ENCODE measurements at places on chromosomes 11 and 22.

- no peak for DNase-seq
Observed at GRCh38 chr11:117941976-117942654, 12.9 kb upstream of the TMPRSS13 start.

GRCh38 chr11:68040101-68040956 lies 1.5 kb downstream of the TCIRG1 start:
- DNase-seq, result peak; percentile 72

GRCh38 chr22:40328546-40329456 lies 17.5 kb upstream of the ADSL start:
- DNase-seq, result no peak

DNA sequence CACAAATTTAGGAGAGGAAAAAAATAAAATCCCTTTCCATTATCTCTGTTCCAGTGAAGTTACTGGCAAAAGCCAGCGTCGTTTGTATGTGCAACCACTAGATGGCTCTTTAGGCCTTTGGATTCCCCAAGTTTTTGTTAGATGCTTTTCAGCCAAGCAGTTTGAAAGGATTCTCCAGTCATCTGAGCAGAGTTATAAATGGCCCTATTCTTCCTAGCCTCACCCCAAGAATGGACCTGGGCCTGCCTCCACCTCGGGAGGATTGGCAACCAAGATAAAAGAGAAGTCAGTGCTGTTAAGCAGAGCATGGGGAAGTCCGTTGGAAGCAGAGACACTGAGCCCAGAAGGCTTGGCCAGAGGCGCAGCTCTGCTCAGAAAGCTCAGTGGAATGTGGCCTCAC lies 15.4 kb downstream of the FAM181B start:
- DNase-seq, result peak; percentile 21

DNA sequence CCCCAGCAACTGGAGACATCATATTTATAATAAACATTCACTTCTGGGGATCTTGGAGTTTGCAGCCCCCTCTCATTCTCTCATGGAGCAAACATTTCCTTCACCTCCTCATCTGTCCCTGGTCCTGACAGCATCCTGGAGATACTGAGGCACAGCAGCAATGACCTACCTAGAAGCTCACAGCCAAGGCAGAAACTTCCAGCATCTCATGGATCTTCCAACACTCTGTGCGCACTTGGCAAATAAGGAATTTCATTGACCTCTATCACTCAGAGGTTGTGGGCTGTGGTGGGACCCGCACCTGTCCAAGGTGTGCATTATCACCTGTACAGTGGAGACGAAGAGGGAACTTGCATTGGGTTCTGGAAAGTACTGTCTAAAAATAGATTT lies 109.8 kb downstream of the GGTLC2 start:
- DNase-seq, result no peak

DNA sequence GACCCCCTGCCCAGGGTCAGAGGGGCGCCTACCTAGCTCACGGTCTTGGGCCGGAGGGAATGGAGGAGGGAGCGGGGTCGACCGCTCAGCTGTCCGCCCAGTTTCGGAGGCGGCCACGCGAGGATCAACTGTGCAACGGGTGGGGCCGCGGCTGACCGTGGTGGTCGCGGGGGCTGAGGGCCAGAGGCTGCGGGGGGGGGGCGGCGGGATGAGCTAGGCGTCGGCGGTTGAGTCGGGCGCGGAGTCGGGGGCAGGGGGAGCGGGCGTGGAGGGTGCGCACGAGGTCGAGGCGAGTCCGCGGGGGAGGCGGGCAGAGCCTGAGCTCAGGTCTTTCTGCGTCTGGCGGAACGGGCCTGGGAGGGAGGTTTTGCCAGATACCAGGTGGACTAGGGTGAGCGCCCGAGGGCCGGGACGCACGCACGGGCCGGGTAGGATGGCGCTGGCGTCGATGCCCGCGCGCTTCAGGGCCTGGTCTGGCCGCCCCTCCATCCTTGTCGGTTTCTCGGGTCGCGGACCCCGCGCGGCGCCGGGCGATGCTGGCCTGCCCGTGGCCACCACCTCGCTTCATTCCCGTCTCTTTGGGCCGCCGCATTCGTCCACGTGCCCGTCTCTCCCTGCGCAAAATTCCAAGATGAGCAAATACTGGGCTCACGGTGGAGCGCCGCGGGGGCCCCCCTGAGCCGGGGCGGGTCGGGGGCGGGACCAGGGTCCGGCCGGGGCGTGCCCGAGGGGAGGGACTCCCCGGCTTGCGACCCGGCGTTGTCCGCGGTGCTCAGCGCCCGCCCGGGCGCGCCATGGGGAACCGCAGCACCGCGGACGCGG lies at the start of gene DRD4:
Gene DRD4 (plus strand): TSS at position 759 of the 822 bp plus-strand sequence. CDS start 36 bp downstream, at position 795.
- no peak for DNase-seq

GRCh38 chr11:13314676-13315394 lies 37.2 kb downstream of the BMAL1 start:
- no peak for DNase-seq

Measured in stimulated activated CD4-positive, alpha-beta T cell treated with anti-CD3 and anti-CD28 coated beads, Interleukin-15, amount 100 ng/mL, for 24 hours (primary cell).